ENCODE measurements at places on chromosomes 6 and 20. TPM values are rescaled to one million over a fixed set of nuclear protein-coding genes. Genes with fewer than 3 reads are reported as not detected.
A peak's percentile ranks its signal among the peaks of the same experiment; 100 is the strongest.

DNA sequence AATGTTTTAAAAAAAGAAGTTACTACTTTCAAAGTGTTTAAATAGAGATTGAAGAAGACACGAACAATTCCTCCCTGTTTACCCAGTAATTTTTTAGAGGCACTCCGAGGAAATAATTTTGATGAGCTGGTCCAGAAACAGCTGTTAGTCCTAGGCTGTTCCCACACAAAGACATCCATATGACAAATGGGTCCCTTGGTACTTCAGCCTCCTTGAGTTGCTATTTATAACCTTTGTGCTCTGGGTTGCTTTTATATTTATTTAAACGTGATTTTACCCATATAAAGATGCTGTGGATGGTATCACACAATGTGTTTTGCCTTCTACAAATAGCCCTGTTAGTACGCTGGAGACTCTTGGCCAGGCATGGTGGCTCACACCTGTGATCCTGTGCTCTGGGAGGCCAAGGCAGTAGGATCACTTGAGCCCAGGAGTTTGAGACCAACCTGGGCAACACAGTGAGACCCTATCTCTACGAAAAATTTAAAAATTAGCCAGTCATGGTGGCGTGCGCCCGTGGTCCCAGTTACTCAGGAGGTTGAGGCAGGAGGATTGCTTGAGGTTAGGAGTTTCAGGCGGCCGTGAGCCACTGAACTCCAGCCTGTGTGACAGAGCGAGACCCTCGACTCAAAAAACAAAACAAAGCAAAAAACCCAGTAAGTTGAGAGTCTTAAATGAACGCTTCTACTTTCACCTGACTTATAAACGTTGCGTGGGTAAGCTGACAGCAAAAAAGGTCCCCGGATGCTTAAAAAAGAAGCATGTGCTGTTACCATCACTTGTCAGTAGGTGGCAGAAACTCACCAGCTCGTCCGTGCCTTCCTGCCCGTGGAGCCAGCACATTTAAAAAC is 56.9 kb upstream of the ARMH2 start:
- DNase-seq: peak; percentile 54

- no peak for DNase-seq
Observed at GRCh38 chr6:38637756-38638155, 2.0 kb downstream of the BTBD9 start.

GRCh38 chr6:152920016-152920415 is 62.8 kb downstream of the FBXO5 start:
- DNase-seq: no peak

The FAM209A gene
- not detected for total RNA-seq

DNA sequence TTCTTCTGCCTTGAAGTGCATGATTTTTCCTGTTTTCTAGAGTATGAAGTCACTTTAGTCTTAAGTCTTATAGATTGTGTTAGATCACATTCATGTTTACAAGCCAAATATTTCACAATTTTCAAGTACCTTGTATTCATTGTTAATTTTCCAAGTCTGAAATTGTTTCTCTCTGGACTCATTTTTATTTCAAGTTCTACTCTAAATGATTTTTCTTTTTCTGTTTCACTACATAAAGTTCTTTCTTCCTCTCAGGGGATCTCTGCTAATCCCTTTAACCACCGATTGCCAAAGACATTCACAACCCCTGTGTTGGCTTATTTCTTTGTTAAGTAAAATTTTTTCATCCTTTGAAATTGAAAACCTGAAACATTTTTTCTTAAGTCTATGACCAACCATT is 805.7 kb downstream of the KIF16B start:
- no peak for DNase-seq

The CTNNBL1 gene
- total RNA-seq: 22.2 TPM

DNA sequence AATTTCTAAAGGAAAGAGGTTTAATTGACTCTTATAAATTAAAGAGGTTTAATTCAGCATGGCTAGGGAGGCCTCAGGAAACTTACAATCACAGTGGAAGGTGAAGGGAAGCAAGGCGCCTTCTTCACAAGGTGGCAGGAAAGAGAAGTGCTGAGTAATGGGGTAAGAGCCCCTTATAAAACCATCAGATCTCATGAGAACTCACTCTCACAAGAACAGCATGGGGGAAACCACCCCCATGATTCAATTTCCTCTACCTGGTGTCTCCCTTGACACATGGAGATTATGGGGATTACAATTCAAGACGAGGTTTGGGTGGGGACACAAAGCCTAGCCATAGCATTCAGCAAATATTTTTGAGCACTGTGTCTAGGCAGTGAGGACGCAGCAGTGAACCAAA is 3.9 kb upstream of the IPCEF1 start:
- no peak for DNase-seq

GRCh38 chr6:44169154-44169553 is 10.5 kb downstream of the CAPN11 start:
- no peak for DNase-seq

The SPATA25 gene
- 1.7 TPM for total RNA-seq

- DNase-seq: no peak
Observed at GRCh38 chr20:34142121-34142520, 30.1 kb upstream of the EIF2S2 start.

DNA sequence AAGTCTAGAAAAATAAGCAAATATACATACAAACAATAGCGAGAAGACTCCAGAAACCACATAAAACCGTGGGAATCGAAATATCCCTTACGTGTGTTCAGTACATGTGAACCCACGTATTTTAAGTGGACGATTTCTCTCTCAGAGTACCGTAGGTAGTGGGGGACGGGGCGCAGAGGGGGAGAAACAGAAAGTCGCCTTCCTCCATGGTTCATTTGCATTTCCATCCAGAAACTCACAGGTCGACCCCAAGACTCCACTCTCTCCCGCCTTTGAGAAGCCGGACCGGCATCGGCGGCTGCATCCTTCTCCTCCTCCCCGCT is 538 bp upstream of the ENPP1 start:
- DNase-seq: no peak

The MOXD1 gene
- 123 TPM for total RNA-seq

- no peak for DNase-seq
Observed at GRCh38 chr20:32447136-32448027, 89.3 kb downstream of the ASXL1 start.

DNA sequence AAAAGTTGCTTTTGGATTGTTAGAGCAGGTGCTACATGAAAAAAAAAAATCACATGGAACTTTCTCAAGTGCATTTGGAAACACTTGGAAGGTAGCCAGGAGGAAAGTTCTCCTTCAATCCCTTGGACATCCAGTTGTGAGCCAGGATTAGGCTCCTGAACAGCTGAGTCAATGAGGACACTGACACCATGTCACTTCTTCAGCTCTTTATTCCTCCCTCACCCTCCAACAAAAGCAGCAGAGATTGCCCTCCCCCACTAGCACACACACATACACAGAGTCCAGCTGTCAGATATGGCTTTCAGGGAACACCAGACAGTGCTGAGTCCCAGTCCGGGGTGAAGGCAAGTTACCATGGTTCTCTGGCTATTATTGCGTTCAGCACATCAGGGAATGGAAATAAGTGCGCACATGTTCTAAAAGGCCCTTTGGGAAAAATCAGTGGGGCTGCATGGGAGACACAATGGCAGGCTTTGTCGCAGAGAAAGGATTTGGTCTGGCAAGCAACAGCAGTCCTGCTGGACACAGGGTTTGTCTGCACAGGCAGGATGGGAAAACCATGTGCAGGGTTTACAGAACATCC is 124.7 kb upstream of the MARCKS start:
- DNase-seq: no peak

The TULP1 gene
- 1.3 TPM for total RNA-seq

The TNFRSF21 gene
- 22.8 TPM for total RNA-seq

- no peak for DNase-seq
Observed at GRCh38 chr6:137019476-137020272, 25.1 kb downstream of the IL20RA start.

The MLN gene
- total RNA-seq: not detected

DNA sequence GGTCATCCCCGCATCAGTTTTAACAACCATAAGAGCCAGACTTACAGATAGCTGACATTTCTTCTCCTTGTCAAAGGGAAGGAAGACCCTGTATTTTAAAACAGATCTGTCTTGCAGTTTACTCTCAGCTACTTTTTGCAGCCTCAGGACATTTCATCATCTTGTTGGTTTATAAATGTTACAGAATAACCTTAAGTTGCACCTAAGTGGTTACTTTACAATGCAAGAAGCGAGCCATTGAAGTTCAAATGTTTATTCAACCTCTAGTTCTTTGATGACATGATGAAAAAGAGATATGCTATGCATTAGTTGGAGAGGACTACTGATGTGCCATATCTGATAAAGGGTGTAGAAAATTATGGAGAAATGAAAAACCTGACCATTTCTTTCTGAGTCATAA is 187.9 kb upstream of the COL21A1 start:
- no peak for DNase-seq

GRCh38 chr6:72913797-72914196 is 291.9 kb downstream of the KCNQ5 start:
- DNase-seq: no peak

GRCh38 chr6:143543435-143543834 is 31.9 kb upstream of the FUCA2 start:
- DNase-seq: no peak

DNA sequence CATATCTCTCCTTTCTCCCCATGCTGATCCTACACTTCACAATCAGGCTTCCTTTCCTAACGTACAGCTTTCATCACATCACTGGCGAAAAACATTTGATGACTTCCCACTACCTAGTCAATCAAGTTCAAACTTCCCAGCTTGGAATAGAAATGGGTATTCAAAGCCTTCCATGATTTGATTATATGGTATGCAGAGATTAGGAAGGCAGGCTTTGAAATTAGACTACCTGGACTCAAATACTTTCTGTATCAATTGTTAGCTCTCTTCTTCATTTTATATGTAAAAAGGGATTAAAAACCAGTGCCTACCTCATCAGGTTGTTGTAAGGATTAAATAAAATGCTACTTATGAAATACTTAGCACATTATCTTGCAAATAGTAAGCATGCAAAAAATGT is 7.7 kb downstream of the NCOA6 start:
- DNase-seq: no peak

DNA sequence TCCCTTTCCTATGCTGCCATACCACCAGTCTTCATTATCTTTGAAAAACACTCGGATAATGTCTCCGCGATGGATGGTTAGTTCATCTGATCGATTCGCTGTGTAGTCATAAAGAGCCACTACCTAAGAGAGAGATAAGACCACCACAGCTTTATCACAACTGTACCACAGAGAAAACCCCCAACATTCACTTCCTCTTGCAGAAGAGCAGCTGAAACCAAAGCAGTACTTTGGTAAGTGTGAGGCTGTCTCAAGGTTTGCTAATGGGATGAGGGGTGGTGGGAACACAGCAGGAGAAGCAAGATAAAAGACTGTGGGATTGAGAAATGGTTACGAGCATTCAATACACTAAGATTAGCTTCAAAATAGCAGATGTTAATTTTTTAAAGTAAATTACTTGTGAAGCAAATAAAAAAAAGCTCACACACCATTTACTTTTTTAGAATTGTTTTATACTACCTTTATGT is 142.1 kb downstream of the MYB start:
- DNase-seq: no peak

DNA sequence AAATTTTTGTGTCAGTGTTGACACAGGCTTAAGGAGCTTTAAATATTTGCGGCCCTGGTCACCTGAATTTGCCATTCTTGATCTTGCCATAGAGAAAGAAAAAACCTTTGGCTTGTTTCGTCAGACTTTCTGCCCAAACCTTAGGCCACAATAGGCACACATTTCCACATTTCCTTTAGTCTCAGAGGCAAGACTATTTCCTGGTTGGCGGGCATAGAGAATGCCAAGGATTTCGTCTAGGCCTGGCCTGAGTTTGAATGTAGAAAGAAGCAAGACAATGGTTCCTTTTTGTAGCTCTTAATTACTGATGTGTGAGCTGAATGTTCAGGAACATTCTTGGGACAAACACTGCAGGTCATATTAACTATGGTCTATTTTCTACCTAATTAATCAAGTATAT is 108.1 kb downstream of the TRMT11 start:
- no peak for DNase-seq

GRCh38 chr6:36269834-36270705 is at the start of gene PNPLA1:
PNPLA1 (plus strand) TSS chr6:36270060; CDS start chr6:36270460, 400 bp downstream.
- no peak for DNase-seq

The ZNF512B gene
- 8.7 TPM for total RNA-seq

GRCh38 chr6:148713033-148713738 is 33.6 kb upstream of the UST start:
- DNase-seq: no peak

The EDN3 gene
- total RNA-seq: 3.1 TPM

GRCh38 chr6:34233867-34234266 is 2.8 kb upstream of the HMGA1 start:
- DNase-seq: no peak

- no peak for DNase-seq
Observed at GRCh38 chr6:124530926-124531325, 431.3 kb upstream of the RNF217 start.

- no peak for DNase-seq
Observed at GRCh38 chr6:155542036-155542435, 86.4 kb upstream of the NOX3 start.

- DNase-seq: no peak
Observed at GRCh38 chr20:59508729-59509128, 95.6 kb upstream of the PHACTR3 start.

DNA sequence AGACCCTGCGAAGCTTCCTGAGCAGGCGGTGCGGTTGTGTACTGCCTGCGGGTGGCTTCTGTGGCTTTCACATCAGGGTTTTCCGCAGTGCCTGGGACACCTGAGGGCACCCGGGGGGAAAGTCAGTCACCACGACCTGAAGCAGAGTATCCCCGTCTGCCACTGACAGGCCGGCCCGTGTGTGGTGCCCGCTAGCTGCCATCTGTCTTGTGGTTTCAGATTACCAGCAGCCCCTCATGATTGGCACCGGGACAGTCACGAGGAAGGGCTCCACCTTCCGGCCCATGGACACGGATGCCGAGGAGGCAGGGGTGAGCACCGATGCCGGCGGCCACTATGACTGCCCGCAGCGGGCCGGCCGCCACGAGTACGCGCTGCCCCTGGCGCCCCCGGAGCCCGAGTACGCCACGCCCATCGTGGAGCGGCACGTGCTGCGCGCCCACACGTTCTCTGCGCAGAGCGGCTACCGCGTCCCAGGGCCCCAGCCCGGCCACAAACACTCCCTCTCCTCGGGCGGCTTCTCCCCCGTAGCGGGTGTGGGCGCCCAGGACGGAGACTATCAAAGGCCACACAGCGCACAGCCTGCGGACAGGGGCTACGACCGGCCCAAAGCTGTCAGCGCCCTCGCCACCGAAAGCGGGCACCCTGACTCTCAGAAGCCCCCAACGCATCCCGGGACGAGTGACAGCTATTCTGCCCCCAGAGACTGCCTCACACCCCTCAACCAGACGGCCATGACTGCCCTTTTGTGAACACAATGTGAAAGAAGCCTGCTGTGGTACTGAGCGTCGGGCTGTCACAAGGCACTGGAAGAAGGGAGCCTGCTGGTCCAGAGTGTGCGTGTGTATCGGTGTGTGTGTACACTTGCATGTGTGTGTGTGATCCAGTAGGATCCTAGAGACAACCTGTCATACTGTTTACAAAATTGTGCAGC is 54.4 kb downstream of the GOPC start:
- DNase-seq: no peak
